Stimulated activated CD4-positive, alpha-beta T cell treated with anti-CD3 and anti-CD28 coated beads, Interleukin-12 subunit alpha, Interleukin-12 subunit beta, amount 100 ng/mL, for 4 hours (primary cell): ENCODE measurements at places on chromosomes 1 and 21.
A peak's percentile ranks its signal among the peaks of the same experiment; 100 is the strongest.

DNA sequence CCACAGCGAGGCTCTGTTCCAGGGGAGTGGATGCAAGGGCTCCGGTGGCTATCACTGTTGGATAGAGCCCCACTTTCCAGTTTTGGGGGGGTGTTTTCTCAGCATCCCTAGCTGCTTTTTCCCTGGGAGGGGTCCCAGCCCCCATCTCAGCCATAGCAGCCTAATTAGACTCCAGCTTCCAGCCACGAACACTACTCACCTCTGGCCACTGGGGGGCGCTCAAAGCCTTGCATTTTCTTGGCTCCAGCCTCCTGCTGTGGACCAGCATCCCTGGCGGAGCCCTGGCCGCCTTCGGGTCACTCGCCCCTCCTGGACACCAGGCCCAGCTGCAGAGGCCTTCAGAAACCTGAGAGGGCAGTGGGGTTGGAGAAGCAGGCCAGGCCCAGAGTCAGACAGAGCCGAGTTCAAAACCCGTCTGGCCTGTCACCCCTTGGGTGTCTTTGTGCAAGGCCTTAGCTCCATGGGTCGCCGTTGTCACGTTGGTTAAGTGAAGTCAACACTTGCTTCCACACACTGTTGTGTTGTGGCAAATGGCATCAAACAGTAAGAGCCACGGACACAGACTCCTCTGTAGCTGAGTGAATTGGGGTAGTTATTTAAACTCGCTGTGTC lies 93.5 kb upstream of the ACTL8 start:
- DNase-seq = peak; percentile 44

DNA sequence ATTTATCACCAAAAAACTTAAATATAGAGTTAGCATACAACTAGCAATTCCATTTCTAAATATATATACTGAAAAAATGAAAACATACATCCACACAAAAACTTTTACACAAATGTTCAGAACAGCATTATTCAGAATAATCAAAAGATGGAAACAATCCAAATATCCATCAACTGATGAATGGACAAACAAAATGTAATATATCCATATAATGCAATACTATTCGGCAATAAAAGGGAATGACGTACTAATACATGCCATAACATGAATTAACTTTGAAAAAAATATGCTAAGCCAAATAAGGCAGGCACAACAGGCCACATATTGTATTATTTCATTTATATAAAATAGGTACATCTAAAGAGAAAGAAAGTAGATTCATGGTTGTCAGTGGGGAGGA lies 33.9 kb downstream of the TUT4 start:
- DNase-seq = no peak

- no peak for DNase-seq
Observed at GRCh38 chr21:41726970-41727783, 39.7 kb downstream of the RIPK4 start.

DNA sequence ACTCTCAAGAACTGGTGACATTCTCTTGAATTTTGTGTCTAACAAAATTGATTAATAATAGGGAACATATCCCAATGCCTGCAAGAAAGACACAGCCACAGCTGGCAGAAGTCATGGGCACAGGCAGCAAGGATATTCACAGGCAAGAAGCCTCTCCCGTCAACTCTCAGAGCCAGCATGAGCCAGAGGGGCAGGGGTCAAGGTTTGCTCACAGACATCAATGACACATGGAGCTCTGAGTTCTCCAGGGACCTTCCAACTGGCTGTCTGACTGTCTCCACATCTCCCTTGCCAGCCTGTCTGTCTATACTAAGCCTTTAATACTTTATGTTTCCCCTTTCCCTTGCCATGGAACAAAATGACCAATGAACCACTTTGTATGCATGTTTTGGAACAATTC lies 101.5 kb upstream of the RAB4A start:
- no peak for DNase-seq

GRCh38 chr1:115241309-115241708 lies 96.7 kb downstream of the NGF start:
- DNase-seq = no peak

DNA sequence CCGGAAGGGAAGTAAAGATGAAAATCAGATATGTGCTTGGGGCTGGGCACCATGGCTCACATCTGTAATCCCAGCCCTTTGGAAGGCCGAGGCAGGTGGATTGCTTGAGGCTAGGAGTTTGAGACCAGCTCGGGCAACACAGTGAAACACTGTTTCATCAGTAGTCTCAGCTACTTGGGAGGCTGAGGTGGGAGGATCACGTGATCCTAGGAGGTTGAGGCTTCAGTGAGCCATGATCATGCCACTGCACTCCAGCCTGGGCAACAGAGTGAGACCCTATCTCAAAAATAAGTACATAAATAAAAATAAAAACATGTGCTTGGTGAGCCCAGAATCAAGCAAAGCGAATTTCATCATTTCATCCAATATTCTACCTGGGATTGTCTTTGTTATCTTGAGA lies 23.3 kb upstream of the PCP4 start:
- no peak for DNase-seq

GRCh38 chr1:78005448-78005722 lies 646 bp downstream of the DNAJB4 start:
- no peak for DNase-seq

DNA sequence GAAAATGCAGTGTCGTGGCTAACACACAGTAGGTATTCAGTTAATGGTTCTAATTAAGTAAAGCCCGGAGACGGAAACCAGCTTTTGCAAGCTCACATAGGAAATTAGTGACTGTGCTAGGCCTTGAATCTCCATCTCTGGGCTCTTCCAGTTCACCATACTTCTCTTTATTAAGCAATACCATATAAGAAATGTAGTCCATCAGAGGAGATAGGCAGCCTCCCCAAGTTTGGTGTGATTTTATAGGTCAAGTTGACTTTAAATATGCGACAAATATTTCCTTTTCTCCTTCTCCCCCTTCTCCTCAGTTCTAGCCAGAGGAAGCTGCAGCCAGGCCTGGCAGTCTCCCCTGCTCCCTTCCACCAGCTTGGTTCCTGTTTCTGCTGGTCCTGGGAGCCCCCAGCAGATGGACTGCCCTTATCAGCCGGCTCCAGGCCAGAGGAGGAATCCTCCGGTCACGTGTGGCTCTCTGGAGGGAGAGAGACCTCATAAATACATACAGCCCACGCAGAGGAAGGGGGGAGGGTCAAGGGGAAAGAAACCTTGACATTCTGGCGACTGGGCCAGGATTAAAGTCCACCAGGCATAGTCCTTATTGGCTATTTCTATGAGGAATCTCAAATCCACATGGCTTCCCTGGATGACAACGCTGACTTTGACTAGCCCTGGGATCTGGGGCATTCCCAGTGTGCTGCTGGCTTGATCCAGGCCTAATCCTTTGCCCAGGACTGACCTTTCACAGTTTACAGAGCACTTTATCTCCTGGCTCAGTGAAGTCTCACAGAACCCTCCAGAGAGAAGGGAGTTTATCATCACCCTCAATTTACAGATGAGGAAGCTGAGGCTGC lies 115.1 kb upstream of the JUN start:
- DNase-seq = no peak

GRCh38 chr1:22619798-22620197 lies 16.6 kb upstream of the C1QA start:
- no peak for DNase-seq

DNA sequence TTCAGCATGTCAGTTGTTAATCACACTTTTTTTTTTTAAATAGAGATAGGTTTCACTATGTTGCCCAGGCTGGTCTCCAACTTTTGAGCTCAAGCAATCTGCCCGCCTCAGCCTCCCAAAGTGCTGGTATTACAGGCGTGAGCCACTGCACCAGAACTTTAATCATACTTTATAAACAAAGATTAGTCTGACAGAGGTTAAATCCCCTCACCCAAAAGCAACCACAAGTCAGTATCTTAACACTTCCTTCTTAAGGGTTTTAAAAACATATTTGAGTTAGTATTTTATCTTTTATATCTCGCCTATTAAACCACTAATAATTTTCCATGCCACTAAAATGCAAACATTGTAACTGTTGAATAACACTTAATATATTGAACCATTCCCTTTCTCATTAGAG lies 70.2 kb downstream of the COP1 start:
- no peak for DNase-seq

DNA sequence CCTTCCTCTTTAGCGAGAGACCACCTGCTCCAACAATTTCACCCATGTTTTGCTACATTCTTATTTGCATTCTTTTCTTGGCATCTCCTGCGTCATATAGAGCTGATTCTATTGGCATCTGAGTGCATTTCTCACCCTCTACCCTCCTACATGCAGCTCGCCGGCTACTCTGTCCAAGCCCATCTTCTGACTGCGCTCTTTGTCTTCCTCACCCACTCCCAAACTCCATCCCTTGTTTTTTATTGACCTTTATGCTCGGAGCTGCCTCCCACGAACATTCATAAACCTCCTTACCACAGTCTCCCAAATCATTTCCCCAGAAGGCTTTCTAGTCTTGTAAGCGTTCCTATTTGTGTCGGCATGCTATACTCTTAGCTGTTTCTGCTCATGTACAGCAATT lies 33.6 kb upstream of the FMN2 start:
- no peak for DNase-seq

GRCh38 chr1:28668956-28669723 lies 556 bp downstream of the GMEB1 start:
- peak; percentile 46 for DNase-seq

- DNase-seq = no peak
Observed at GRCh38 chr1:93556291-93556690, 108.4 kb downstream of the FNBP1L start.

GRCh38 chr1:86714561-86715244 lies 10.3 kb downstream of the SH3GLB1 start:
- DNase-seq = no peak

- DNase-seq = peak; percentile 66
Observed at GRCh38 chr1:13813398-13814012, 113.5 kb downstream of the PRDM2 start.
